Fibroblast of mammary gland (primary cell): ENCODE measurements at places on chromosomes 6 and 20.

DNA sequence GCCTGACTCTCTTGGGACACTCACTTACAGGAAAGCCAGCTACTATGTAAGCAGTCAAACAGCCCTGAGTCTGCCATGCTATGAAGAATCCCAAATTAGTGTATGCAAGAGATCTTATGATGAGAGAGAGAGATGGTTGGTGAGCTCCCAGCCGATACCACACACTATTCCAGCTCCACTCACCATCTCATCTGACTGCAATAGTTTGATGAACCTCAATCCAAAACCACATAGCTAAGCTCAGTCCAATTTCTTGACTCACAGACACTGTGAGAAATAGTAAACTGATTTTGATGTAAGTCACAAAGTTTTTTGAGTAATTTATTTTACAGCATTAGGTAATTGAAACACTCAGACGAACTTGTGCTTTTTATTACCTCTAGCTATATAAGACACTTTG is 441.4 kb downstream of the COL12A1 start:
- DNase-seq: peak; percentile 39

DNA sequence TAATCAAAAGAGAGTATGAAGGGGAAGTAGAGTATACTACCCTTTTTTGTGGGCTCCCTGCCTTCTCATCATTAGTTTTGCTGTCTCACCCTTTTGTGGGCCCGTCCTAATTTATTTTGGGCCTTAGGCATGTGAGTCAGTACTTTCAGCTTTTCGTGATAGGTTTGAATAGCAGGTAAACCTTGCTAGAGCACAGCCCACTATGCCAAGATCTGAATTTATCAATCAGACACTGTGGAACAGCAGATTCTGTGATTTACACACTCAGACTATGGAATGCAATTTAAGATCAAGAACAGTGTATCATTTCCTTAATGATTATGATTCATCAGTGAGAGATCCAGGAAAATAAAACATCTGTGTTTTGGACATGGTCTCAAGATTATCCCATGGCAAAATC is 1117.1 kb downstream of the KHDRBS2 start:
- DNase-seq: no peak

DNA sequence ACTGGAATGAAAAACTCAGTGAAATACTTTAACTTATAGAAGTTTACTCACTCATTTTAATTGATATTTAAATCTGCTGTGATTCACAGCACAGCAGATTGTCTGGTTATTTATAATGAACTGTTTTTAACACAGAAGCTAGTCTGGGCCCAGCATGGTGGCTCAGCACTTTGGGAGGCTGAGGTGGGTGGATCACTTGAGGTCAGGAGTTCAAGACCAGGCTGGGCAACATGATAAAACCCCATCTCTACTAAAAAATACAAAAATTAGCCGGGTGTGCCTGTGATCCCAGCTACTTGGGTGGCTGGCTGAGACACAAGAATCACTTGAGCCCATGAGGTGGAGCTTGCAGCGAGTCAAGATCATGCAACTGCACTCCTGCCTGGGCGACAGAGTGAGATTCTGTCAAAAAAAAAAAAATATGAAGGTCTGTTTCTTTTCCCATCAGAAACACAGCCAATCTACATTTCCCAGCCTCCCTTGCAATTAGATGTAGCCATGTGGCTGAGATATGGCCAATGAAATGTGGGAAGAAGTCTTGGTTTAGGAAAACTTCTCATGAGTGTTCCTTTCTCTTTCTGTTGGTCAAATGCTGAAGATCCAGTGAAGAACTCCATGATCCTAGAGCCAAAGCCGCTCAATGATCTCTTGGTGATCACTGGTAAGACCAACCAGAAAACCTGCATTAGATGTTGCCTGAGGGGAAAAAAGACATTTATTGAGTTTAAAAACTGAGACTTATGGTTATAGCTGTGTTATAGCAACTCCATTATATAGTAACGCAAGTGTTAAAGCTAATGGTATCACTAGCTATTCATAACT is 31.3 kb upstream of the BTN3A2 start:
- DNase-seq: no peak

DNA sequence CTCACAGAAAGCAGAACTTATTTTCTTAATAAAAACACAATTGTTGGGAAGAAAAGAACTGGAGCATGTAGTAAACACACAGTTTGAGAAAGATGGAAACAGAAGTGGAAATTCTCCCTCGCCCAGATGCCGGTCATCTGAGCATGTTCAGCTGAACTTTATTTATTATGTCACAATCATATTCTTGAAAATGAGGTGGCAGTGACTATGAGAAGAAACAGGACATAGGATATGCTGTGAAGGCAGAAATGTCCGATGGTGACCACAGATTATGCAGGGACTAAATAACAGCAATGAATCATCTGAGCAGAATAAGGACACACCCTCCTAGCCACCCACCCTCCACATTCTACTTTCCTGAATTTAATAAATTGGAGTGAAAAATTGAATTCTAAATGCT is 425.3 kb upstream of the NOX3 start:
- DNase-seq: peak; percentile 30

GRCh38 chr20:25291432-25292133 is 43.7 kb downstream of the PYGB start:
- DNase-seq: no peak
